ENCODE measurements at places on chromosomes 6 and 20. TPM values are rescaled to one million over a fixed set of nuclear protein-coding genes. Genes with fewer than 3 reads are reported as not detected.

DNA sequence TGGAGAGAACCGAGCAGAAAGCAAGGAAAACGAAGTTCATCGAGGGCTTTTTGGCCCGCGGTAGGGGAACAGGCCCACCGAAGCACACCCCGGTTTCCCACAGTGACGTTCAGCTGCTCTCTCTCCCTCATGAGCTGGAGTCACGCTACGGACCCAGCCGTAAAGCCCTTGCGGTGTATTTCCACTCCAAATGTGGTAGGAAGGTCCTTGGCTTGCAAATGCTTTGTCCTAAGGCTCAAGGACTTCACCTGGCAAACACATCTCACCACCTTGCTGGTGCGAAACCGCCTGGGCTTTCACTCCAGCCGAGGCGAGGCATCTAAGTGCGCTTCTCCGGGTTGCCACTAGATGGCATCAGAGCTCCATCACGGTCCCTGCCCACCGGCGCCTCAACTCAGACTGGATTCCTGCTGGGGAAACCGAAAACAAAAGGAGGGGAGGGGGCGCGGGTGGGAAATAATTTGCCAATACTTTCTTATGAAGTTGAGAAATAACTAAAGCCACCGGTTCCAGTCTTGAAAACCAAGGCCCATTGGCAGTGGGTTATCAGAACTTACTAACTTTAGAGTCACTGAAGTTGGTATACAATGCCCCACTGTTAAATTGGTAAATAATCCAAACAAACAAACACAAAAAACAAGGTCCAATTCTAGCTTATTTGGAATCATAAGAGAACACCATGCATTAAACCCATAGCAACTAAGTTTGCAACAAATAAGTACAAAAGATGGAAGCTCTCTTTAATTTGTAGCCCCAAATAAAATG lies 13.4 kb upstream of the FOXC1 start:
- peak; percentile 80 for DNase-seq

CD40 gene
- total RNA-seq: 14.0 TPM

DNA sequence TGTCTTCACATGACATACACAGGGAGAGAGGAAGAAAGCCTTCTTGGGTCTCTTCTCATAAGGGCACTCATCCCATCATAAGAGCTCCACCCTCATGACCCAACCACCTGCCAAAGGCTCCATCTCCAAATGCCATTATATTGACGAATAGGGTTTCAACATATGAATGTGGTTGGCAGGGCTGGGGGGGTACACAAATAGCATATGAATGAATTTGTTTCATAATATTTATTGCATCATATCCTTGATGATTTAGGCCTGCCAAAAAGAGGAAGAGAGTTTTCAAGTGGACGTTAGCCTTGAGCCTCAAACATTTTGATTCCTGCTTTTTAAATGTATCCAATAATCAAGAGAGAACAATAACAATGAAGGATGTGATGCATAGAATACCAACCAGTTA lies 26.2 kb upstream of the OPRM1 start:
- DNase-seq: no peak

DNA sequence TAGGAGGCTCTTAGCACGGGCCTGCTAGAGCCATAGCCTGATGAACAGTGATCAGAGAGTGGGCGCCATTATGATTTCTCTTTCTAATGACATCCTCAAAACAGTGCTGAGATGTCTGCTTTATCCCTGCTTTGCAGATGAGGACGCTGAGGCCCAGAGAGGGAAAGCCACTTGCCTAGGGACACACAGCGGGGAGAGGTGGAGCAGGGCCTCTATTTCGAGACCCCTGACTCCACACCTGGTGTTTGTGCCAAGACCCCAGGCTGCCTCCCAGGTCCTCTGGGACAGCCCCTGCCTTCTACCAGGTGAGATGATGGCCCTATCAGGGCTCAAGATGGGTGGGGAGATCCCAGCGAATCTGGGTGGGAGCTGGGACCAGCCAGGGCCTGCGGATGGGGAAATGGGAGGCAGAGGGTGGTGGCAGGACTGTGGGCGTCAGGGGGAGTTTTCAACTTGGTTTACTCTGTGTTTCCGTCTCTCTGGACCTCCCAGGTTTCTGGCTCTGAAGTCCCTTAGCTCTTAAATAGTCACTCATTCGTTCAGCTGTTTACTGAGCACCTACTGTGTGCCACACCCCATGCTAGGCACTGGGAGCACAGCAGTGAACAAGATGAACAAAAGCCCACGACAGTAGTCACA lies 36.7 kb downstream of the SRC start:
- no peak for DNase-seq

DNA sequence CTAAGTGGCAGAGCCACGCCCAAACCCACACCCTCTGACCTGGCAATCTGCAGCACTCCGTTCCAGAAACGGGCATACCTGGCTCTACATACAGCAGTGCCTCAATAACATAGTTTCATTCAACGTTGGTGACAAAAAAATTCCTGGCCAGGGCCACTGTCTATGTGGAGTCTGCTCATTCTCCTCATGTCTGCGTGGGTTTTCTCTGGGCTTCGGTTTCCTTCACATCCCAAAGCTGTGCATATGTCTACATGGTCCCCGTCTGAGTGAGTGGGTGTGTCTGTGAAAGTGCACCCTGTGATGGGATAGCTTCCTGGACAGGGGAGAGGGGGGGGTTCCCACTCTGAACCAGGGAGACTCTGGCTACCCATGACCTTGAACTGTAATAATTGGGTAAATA lies 2.1 kb downstream of the KIAA0319 start:
- no peak for DNase-seq

FANCE gene
- 9.3 TPM for total RNA-seq

- DNase-seq: no peak
Measured at GRCh38 chr20:47397652-47398301, 41.3 kb upstream of the ZMYND8 start.

DNA sequence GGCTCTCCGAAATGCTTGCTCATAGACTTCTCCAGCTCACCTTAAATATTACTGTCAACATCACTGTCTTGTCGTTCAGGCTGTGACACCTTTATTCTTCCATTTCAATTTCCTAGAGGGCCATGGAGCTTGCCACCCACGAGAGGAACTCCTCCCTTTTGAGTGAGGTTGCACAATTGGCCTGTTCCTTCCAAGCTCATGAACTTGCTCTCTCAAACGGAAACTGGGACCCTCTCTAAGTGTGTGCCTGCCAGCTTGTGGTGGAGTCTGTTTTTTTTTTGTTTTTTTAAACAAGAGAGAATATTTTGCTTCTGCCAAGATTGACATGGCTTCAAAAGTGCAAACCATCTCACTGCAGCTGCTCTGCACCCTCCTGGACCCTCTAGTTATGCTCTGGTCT lies 19.3 kb upstream of the IYD start:
- DNase-seq: no peak

GRCh38 chr6:137106183-137106582 lies 61.4 kb upstream of the IL20RA start:
- no peak for DNase-seq

DNA sequence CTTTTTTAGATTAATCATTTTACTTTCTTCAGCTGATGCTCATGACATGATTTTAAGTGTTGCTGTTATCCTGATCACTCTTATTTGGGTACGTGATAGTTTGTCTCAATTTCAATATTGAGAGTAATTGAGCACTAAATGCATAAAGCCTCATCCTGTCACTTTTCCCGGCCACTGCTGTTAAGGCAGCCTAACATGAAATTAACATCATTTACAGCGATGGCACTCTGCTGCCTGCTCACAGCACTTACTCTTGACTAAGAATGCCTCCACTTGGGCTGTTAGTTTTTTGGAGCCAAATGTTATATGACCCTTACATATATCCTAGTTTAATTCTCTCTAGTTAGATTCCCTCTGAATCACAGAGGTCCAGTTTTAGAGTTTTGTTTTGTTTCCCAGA lies 107.3 kb downstream of the SLX4IP start:
- no peak for DNase-seq

DNA sequence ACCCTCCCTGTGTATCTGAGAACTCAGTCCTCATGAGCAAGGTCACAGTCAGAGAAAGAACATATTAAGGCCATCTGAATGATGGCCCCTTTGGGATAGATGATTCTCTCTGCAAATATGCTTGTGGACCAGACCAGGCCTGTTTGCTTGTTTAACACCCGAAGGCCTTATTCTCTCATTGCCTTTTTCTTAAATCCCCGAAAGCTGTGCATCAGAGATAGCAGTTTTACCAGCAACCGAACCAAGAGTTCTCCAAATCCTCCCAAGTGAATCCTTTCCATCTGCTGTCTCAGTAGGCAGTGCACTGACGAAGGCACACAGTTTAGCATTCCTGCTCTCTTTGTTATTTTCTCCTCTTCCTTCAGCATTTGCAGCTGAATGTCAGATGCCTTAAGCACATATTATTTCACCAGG lies 79.8 kb downstream of the TRMT6 start:
- peak; percentile 11 for DNase-seq

- no peak for DNase-seq
Measured at GRCh38 chr6:119347466-119348095, 2.0 kb downstream of the MAN1A1 start.

GRCh38 chr6:107977283-107977682 lies 19.3 kb upstream of the SEC63 start:
- DNase-seq: peak; percentile 30

SLC18B1 gene
- total RNA-seq: 5.1 TPM

DNA sequence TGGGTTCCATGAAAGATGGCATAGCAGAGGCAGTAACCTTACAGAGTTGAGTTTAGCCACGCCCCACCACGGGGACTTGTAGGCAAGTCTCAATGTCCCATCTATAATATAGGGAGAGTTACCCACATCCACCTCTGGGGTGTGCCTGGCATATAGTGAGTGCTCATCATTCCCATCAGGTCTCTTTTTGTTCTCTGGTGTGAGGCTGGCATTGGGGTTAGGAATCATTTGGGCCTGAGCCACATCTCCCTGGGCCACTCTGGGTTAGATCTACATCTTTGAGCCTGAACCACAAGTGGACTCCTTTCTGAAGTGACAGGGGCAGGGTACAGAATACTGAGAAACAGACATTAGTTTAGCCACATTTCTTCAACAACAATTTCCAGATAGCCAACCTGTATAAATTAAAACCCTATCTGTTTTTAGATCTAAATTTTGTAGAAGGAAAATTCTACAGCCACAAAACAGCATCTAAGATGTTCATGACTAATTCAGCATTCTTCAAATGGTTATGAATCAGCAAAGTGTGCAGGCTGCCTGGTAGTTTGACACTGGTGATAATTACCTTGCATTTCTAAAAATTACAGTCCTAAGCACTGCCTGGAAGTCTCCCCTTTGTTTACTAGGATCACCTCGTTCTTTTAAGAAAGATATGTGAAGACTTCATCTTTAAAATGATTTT lies 20.1 kb downstream of the RNF24 start:
- DNase-seq: no peak

DNA sequence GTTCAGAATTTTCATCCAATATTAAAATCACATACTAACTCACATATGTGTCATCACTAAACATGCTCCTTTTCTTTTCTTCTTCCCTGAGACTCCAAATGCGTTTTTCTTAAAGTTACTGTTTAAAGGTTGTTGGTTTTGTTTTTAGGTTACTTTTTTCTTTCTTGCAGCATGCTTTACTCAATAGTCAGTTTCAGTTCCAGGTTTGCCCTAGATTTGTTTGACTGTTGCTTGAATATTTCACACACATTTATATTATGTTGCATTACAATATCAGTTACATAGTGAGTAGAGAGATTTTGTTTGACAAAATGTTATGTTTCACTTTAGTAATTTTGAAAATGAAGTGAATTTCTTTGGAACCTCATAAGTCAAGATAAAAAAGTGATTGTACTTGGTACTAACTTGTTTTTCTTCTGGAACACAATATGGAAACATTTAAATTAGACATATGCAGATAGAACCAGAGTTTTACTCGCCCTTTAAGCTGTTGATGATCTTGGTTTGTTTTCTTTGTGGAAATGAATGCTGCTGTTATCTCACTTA lies 27.3 kb downstream of the FNDC1 start:
- no peak for DNase-seq

- no peak for DNase-seq
Measured at GRCh38 chr20:24962510-24962909, 13.4 kb downstream of the CST7 start.

DNA sequence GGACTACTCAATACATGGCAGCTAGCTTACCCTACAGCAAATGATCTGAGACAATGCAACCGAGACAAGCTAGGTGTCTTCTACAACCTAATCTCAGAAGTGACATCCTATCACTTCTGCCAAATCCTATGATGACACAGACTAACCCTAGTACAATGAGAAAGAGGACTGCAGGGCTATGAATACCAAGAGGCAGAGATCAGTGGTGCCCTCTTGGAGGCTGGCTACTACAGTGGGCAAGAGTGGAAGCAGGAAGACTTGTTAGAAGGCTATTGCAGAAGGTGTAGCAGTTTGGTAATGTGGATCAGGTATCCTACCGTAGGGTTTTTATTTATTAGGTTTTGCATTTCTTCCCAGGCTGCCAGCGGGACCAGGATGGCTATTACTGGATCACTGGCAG lies 30.3 kb downstream of the GSS start:
- DNase-seq: no peak

GRCh38 chr20:61775423-61775822 lies 290.3 kb downstream of the TAF4 start:
- no peak for DNase-seq

ADGB gene
- not detected for total RNA-seq

CLPSL1 gene
- not detected for total RNA-seq

AMD1 gene
- total RNA-seq: 142 TPM

BPIFB4 gene
- not detected for total RNA-seq

GRCh38 chr6:106122306-106122918 lies 36.3 kb downstream of the PRDM1 start:
- DNase-seq: no peak

DNA sequence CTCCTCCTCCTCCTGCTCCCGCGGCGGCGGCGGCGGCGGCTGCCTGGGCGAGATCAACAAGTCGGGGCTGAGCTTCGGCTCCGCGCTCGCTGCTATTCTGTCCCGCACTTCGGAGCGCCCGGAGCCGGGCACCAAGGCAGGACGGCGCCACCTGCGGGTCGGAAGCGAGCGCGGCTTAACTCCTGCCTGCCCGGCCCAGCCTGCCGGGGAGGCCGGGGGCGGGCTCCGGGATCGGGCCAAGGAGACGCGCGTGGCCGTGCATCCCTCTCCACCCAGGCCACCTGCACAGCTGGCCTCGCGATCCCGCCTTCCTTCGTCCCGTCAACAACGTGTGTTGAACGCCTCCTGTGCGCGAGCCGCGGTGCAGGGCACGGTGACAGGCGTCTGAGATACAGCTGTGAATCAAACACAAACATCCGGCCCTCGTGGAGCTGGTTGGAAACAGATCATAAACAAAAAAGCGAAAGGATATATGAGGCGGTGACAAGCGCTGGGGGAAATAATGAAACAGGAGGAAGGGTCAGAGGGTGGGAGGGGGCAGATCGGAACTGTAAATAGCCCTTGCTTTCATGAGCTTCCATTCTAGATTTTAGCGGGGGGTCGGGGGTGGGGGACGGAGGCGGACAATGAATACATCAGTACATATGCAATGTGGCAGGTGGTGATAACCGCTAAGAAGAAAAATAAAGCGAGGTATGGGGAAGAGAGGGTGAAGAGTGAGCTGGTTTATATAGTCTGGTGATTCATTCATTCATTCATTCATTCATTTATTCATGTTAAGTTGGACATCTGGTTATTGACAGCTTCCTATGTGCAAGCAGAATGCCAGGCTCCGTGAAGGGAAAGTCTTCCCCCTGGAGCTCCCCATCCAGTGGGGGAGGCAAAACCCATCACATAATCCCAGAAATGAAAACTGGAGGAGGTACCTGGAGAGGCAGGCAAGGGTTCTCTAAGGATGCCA lies 2.0 kb upstream of the KCNB1 start:
- DNase-seq: peak; percentile 96

PDE10A gene
- total RNA-seq: 17.3 TPM
